ENCODE measurements at places on chromosomes 1 and 21.

DNA sequence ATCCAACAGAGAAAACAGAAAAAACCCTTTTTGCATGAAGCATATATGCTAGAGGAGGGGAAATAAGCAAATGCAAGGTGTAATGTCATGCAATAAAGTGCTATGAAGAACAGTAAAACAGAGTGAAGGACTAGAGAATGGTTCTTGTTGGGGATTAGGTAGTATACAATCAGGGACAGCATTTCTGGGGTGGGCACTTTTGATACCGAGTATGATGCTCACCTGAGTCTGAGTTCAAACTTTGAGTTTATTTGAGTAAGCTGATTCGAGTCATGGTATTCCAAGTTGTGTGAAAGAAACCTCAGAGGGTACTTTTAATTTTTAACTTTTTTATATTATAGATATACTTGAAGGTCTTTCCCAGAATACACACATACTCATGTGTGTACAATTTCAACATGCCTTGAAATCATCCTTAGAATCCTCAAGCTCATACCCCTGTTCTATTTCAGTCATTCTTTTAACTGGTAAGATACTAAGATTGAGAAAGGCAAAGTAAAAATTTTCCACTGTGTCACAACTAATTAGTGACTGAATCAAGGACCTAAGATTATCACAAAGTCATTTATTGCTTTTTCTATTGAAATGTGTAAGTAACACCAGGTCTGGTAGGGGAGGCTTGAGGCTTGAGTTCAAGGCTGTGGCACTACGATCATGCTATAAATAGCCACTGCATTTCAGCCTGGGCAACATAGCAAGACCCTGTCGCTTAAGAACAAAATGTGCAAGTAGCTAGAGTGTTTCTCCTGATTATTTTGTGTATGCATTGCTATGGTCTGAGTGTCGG, 12.1 kb downstream of the LRRC8B start:
- DNase-seq, result no peak

DNA sequence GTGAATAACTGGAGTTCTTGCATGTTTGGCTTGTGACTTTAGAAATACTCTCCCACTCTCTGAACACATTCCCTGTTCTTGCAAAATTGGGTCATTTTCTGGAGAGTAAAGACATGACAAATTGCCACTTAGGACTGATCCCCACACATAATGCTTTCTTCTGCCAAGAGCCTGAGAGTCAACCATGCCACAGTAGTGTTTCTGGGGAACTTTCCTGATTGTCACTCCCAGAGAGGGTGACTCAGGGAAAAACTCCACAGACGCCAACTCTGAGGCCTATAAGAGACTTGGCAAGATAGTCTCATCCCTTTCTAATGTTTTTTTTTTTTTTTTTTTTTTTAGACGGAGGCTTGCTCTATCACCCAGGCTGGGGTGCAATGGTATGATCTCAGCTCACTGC, 157.8 kb downstream of the ATG4C start:
- no peak for DNase-seq

GRCh38 chr21:16870103-16870502, 642.7 kb upstream of the CXADR start:
- no peak for DNase-seq

- DNase-seq, result peak; percentile 63
Observed at GRCh38 chr1:87733386-87733785, 404.7 kb downstream of the LMO4 start.

- DNase-seq, result no peak
Observed at GRCh38 chr1:186806477-186806876, 22.3 kb upstream of the PLA2G4A start.

- DNase-seq, result peak; percentile 27
Observed at GRCh38 chr21:31558189-31558961, 101.1 kb upstream of the SOD1 start.

DNA sequence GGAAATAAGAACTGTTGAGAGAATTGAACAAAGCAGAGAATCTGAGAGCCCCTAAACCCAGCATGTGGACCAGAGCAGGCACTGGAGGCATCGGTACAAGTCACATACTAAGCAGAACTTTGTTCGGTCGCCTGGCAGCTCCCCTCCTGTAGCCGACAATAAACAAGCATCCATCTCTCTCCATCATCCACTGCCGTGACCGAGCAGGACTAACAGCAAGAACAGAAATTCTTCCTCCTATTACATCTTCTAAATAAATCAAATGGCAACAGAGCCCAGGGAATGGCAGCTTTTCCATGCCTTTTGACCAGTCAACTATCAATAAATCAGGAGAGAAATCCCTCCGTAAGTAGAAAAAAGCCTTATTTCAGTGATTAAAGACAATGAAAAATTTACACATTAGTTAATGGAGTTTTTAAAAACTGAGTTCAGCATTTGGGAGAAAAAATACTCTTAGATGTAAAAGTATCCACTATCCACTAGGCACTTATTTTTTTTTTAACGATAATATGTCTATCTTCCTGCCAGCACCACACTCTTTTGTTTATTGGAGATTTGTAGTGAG, 36.5 kb downstream of the PTPN14 start:
- no peak for DNase-seq

GRCh38 chr1:86846164-86846647, 67.7 kb downstream of the SELENOF start:
- peak; percentile 40 for DNase-seq

DNA sequence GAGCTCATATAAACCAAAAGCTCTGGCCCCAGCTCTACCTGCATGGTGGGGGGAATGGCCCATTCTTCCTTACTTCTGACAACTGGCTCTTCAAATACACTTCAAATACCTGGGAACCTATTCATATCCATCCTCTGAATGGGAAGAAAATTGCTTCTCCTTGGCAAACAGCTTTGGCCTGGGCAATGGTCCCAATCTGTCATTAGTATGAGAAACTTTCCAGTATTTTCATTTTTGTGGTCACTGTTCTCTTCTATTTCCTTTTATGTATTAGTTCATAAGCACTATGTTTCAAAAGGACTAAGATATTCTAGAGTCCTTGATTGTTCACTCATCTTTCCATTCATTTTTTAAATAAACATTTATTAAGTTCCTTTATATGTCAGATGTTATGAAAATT, 5.2 kb upstream of the HSD3B2 start:
- no peak for DNase-seq

DNA sequence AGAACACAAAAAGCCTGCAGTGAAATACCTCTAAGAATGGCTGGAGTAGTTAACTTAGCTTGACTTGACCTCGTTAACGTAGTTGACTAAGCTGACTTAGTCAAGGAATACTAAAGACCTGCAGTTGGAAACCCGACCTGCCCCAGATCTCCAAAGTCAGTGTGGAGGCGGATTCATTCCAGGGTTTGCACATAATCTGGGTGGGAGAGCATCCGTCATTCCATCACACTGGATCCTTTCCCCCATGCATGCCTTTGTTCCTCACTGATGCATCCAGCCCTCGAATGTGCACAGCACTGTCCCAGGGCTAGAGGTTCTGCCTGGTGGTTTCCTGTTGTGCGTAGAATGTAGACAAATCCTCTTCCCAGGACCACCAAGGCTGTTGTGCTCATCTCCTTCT, 76.4 kb downstream of the KCNN3 start:
- DNase-seq, result no peak

- DNase-seq, result no peak
Observed at GRCh38 chr1:23591460-23592208, 32.3 kb upstream of the ID3 start.

GRCh38 chr21:36166705-36167104, 10.1 kb downstream of the DOP1B start:
- DNase-seq, result no peak

DNA sequence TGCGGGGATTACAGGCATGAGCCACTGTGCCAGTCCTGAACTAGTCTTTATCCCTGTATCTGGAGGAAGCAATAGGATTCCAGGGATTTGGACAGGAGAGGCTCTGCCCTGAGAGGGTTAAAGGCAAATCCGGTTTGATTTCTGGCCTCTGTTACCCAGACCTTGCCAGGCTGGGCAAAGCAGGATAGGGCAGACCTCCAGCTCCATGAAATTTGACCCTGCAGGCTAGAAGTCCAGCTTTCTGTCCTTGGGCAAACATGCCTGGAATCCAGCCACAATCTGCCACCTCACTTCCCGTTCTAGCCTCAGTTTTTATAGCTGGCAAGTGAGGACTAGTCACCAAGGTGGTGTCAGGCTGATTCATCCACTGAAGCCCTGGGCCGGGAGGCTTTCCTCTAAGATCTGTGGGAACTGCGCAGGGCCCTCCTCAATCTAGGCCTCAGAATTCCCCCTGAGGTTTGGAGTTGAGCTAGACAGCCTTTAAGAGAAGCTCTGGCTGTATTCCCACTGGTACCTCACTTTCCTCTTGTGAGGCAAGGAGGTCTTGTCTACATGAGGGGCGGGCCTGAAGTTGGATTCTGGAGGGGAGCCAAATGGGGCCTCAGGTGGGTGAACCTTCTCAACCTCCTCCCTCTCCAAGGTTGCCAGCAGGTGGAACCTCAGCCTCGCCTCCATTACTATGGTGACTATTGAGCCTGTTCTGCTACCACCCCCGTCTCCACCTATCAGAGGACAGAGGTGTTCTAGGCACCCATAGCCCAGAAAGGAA, 7.0 kb upstream of the P3R3URF start:
- peak; percentile 98 for DNase-seq

DNA sequence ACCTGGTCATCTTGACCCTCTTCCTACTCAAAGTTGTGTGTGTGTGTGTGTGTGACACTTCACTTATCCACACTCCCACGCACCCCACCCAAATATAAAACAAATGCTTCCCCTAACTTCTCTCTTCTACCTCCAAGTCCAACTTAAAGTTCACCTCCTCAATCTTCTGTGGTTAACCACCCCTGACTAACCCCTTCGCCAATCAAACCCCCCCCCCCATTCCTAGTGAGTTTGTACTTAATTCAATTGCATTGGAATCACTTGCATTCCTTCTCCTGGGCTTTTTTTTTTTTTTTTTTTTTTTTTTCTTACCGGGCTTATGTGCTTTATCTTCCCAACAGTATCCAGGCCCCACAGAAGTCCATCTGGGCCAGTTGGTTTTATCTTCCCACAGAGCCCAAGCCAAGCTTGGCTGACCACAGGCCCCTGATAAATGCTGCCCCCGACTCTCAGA, 78.4 kb downstream of the CD58 start:
- DNase-seq, result no peak

DNA sequence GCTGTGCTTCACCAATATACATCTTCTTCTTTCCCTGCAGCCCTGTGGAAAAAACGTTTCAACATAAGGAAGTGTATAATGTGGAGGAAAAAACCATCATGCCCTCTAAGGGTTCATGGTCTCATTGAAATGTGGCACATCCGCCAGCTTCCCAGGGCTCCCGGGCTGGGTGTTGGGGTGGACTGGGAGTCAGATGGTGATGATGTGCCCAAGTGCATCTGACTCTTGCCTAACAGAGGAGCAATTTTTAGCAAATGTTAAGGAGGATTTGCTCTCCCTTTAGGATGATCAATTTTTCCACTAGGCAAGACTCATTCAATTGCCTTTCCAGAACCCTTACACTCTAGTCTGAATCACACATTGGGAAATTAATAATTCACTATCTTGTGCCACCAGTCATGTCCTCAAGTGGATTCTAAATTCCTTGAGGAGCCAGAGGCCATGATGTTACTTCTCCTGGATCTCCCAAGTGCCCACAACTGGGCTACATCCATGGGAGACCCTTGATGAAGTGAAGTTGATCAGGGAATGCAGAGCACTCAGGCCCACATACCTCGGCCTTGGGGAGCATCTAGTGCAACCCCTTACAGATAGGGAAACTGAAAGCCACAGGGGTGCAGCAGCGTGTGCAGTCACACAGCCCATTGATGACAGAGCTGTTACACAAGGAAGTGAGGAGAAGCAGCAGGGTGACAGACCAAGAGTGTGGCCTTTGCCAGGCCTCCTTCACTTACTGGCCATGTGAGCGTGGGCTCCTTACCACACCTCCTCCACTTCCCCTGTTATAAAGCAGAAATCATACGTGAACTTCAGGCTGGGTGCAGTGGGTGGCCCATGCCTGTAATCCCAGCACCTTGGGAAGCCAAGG, 100.0 kb upstream of the SLC44A3 start:
- no peak for DNase-seq

DNA sequence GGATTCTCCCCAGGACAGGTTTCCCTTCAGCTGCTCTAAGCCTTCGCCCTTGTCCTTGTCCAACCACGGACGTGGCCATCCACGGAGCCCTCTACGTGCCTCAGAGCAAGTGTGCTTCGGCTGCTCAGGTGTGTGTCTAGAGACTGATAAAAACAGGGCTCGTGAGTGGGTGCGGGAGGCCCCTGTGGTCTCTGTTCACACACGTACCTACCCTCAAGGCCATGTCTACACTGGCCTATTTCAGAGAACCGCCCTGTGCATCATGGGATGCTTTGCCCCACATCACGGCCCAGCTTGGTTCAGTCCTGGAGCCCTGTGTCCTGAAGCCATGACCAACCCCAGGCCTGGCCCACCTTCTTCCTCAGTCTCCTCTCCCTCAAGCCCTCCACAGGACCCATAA, 24.6 kb upstream of the RUNX3 start:
- no peak for DNase-seq

- DNase-seq, result no peak
Observed at GRCh38 chr1:219121679-219122078, 52.0 kb upstream of the LYPLAL1 start.

- no peak for DNase-seq
Observed at GRCh38 chr21:37130971-37131370, 57.9 kb downstream of the TTC3 start.

- DNase-seq, result no peak
Observed at GRCh38 chr1:16061266-16061665, 12.2 kb downstream of the FAM131C start.

GRCh38 chr1:163844459-163844858, 522.7 kb downstream of the NUF2 start:
- DNase-seq, result no peak

- no peak for DNase-seq
Observed at GRCh38 chr1:208172423-208173145, 71.6 kb downstream of the PLXNA2 start.

DNA sequence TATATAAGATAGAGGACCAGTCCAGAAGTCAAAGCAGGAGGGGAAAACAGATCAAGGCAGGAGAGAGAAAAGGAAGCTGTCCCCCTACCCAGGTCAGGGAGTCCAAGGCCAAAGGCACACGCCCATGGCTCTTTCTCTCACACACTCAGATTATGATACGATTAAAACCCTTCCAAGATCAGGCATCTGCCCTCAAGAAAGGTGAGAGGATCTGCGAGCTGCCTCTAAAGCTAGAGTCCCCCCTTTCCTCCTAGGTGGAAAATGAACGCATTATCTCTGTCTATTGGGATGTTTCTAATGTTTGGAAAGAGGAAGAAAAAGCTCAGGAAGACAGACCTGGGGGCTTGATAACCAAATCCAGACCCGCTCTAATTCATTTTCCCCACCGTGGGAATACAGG, 7.6 kb downstream of the PAFAH2 start:
- no peak for DNase-seq

- no peak for DNase-seq
Observed at GRCh38 chr1:2543543-2544092, 12.6 kb upstream of the TNFRSF14 start.
